Activated T-cell treated with anti-CD3 and anti-CD28 coated beads for 4 hours (primary cell): ENCODE measurements at places on chromosomes 2 and 18.

GRCh38 chr18:22314420-22314819, 103.3 kb downstream of the CTAGE1 start:
- DNase-seq = no peak

DNA sequence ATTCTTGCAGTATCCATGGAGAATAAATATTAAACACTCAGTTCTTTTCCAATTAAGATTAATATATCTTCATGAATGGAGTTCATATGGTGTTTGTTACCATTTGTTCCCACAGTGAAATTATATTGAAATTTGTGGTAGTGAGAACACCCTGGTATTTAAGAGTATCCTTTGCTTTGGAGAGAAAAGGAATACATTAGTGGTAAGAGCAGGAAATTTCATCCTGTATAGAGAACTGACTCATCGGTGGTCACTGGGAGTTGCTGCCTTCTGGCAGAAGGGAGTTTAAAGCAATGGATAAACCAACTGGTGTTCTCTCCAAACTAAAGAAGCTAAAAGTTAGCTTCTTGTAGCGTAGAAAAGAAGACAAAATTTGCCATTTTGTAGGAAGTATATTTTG, 107.3 kb downstream of the MYO1B start:
- DNase-seq = no peak

GRCh38 chr18:78517328-78517727, 462.3 kb upstream of the SALL3 start:
- no peak for DNase-seq

DNA sequence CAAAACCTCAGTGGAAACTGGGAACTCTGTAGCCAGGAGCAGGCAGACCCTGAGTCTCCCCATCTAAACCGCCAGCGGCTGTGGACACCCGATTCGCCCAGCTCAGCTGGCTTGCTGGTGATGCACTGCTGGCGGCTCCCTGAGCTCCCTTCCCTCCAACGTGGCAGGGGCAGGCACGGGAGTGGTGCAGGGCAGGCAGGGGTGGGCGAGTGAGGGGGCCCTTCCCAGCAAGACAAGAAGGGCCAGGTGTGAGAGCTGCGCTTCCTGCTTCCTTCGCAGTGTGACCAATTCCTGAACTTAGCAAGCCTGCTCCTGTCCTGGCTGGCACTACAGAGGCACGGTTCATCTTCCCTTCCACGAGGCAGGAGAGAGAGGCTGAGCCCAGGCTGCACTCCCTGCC, 12.3 kb upstream of the SEMA4C start:
- DNase-seq = no peak

DNA sequence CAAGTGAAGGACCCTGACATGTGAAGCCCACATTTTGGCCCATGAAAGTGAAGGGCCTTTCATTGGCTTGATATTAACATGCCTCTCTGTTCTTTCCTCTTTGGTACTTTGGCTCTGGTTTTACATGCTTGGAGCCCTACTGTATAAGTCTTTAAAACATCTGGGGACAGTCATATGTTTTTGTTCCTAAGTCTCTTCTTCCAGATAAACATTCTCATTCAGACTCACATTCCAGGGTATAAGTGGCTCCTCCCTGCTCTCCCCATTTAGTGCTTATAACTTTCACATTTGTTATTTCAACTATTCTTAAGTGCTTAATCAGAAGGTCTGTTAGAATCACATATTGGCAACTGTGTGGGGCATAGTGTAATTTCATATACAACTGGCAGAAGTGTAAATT, 1932.2 kb upstream of the CELF4 start:
- DNase-seq = no peak

GRCh38 chr2:56248965-56249742, 65.4 kb downstream of the CCDC85A start:
- no peak for DNase-seq
